ENCODE measurements at places on chromosomes 7 and 10.
A peak's percentile ranks its signal among the peaks of the same experiment; 100 is the strongest.

- no peaks in the 10 kb centered on the region for H3K36me3 ChIP-seq
Measured at GRCh38 chr10:114393886-114394285, 10.4 kb downstream of the AFAP1L2 start.

DNA sequence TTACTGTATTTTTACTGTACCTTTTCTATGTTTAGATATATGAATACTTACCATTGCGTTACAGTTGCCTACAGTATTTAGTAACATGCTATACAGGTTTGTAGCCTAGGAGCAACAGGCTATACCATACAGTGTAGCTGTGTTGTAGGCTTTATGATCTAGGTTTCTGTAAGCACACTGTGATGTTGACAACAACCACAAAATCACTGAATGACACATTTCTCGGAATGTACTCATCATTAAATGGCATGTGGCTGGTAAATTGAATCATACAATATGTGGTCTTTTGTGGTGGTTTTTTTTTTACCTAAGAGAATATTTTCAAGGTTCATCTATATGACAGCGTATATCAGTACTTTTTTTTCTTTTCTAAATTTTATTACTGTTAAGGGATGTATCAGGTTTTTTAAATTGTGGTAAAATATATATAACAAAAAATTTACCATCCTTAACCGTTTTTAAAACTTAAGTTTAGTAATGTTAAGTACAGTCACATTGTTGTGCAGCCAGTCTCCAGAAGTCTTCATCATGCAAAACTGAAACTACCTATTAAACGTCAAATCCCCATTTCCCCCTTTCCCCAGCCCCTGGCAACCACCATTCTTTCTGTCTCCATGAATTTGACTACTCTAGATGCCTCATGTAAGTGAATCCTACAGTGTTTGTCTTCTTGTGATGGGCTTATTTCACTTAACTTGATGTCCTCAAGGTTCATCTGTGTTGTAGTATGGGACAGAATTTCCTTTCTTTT is 21.5 kb downstream of the BTAF1 start:
- peaks cover 4% of the 10 kb centered on the region for H3K36me3 ChIP-seq
- no peak overlapping the region for H3K4me3 ChIP-seq
- no peak for DNase-seq

DNA sequence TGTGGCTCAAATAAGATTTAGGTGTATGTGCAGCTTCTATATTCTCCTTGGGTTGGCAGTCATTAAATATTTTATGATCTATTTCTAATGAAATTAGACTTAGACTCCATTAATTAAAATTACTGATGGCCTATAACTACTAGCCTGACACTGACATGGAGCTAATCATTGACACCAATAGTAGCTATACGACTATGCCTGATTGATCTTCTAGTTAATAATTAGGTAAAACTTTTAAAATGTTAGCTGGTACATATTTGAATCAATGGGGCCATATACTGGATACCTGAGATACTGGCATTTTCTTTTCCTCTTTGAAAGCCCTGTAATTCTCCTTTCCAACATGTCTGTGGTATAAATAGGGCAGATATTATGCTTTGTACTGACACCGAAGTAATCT is 14.4 kb downstream of the WEE2 start:
- DNase-seq = no peak
- H3K27ac ChIP-seq = no peak overlapping the region
- peaks cover 5% of the 10 kb centered on the region for H3K36me3 ChIP-seq
- H3K4me1 ChIP-seq = no peaks in the 10 kb centered on the region
- H3K27me3 ChIP-seq = no peaks in the 10 kb centered on the region
- no peak overlapping the region for H3K4me3 ChIP-seq

DNA sequence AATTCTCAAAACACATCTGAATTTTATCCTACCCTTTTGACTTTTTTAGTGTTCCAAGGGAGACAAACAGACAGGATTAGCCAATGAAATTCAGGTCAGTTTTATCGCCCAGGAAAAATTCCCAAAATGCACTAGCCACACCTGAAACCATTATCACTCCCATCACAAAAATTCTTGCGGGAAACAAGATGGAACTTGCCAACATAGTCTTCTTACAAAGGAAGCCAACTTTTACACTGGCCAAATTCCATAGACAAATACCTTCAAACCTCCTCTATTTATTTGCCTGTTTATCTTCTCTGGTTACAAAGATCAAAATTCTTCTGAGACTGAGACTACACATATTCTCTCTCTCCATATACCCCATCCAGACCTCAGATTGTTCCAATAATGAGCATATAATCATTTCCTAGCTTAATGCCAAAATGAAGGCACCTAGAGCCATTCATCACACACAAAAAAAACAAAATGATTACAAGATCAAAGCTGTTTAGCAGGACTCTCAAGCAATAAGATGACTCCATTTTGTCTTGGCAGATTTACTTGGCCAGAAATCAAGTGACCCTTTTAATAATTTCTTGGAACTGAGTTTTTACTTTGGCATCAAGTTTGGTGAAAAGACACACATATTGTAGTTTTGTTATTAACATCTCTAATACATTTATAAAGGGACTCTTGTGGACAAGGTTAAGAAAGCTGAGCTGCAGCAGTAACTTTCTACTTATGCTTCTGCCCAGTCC is 30.2 kb downstream of the MET start:
- no peaks in the 10 kb centered on the region for H3K27me3 ChIP-seq
- H3K4me1 ChIP-seq = peaks cover 7% of the 10 kb centered on the region
- H3K27ac ChIP-seq = no peak overlapping the region
- H3K36me3 ChIP-seq = no peaks in the 10 kb centered on the region

DNA sequence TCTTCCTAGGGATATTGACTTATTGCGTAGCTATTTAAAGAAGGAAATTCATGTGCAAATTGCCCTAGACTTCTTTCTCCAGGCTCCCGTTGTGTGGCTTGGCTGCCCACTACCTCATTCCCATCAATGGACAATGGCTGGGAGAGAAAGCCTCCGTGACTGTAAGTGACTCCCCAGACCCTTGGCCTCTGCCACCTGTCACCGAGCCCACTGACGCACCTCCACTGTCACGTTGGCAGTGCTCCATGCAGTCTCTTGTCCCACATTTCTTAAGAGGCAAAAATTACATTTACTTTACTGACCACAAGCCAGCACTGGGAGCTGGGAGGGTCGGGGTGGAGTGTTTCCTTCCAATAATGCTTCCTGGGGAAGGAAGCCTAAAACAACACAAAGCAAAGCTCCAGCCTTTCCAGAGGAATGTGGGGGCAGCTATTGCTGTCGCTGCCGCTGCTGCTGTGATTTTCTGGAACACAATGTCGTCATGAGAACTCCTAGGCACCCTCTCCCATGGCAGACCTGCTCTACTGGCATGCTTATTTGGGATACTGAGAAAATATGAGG is 89.7 kb upstream of the STEAP1B start:
- H3K36me3 ChIP-seq = no peaks in the 10 kb centered on the region
- no peaks in the 10 kb centered on the region for H3K27me3 ChIP-seq
- peak; percentile 49 for DNase-seq
- H3K4me3 ChIP-seq = no peak overlapping the region
- no peak overlapping the region for H3K27ac ChIP-seq
- no peaks in the 10 kb centered on the region for H3K4me1 ChIP-seq

GRCh38 chr10:111039522-111039921 is 37.3 kb upstream of the ADRA2A start:
- H3K4me1 ChIP-seq = no peaks in the 10 kb centered on the region
- no peak overlapping the region for H3K4me3 ChIP-seq
- no peak overlapping the region for H3K27ac ChIP-seq
- no peaks in the 10 kb centered on the region for H3K27me3 ChIP-seq
- no peak for DNase-seq

DNA sequence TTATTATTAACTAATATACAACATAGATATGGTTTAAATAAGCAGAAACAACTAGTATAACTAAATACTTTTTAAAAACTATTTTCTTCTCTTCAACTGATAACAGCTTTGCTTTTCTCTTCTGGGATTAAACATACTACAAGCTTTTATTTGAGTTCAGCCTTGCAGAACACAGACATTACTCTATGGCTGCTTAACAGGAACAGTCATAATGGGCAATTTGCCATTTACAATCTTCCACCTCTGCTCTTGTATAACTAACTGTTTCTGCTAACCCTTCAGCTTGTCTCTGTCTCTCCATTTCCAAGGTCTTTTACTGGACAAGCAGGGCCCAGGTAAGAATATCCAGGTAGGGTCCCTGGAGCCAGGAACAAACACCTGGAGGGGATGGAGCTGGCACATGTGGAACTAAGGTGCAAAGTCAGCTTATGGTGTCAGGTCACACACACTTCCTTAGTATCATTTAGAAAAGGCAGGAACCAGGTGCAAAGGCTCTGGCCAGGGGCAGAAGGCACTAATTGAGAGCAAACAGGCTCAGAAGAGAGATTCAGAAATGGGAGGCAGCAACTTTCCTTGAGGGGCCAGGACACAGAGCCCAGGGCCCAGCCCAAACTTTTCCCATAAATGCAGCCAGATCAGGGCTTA is 93.1 kb downstream of the STRA8 start:
- no peaks in the 10 kb centered on the region for H3K36me3 ChIP-seq
- no peak overlapping the region for H3K4me3 ChIP-seq
- no peak overlapping the region for H3K27ac ChIP-seq
- no peak for DNase-seq

DNA sequence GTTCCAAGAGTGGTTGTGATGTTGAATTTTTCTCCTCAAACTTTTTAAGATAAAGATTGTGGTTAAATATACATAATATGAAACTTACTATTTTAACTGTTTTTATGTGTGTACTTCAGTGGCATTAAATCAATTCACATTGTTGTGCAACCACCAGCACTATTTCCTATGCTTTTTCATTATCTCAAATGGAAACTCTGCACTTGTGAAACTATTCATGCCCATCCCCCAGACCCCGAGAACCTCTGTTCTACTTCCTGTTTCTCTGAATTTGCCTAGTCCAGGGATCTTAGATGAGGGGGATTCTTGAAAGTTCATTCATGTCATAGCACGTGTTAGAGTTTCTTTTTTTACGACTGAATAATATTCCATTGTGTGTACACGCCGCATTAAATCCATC is 67.0 kb downstream of the WDR37 start:
- no peak for DNase-seq
- no peak overlapping the region for H3K4me3 ChIP-seq
- H3K27ac ChIP-seq = no peak overlapping the region
- no peaks in the 10 kb centered on the region for H3K27me3 ChIP-seq

DNA sequence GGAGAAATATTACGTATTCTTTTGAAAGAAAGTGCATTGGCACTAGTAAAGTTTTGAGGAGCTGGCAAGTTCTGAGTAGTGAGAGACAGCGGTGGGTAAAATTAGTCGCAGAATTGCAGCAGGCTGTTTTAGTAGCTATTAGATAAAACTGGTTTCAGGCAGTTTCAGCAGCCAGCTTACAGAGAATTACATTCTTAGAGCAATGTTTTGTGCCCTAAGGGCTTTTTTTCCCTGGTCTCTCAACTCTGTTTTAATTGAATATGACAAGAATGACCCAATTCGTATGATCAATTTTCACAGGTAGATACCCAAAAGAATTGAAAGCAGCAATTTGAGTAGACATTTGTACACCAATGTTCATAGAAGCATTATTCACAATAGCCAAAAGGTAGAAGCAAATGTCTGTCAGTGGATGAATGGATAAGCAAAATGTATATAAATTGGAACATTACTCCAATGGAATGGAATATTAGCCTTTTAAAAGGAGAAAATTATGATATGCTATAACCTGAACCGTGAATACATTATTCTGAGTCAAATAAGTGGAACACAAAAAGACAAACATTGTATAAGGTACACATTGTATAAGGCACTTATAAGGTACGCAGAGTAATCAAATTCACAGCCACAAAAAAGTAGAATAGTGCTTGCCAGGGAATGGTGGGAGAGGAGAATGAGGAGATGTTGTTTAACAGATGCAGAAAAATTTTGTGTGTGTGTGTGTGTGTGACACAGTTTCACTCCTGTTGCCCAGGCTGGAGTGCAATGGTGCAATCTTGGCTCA is 5.2 kb upstream of the KBTBD2 start:
- DNase-seq = no peak
- no peak overlapping the region for H3K4me3 ChIP-seq
- H3K4me1 ChIP-seq = no peaks in the 10 kb centered on the region
- H3K36me3 ChIP-seq = no peaks in the 10 kb centered on the region

- H3K36me3 ChIP-seq = peaks cover 17% of the 10 kb centered on the region
- peak; percentile 91 for DNase-seq
- H3K4me3 ChIP-seq = peak within 1 kb of the TSS; percentile 96
- no peaks in the 10 kb centered on the region for H3K27me3 ChIP-seq
Measured at GRCh38 chr10:100529475-100530298, at the start of gene NDUFB8. Gene NDUFB8 (minus strand): TSS chr10:100529871. CDS start chr10:100529851, 20 bp downstream.

- H3K4me3 ChIP-seq = no peak overlapping the region
- no peaks in the 10 kb centered on the region for H3K36me3 ChIP-seq
- no peak for DNase-seq
Measured at GRCh38 chr10:63106111-63106755, 26.9 kb upstream of the NRBF2 start.

GRCh38 chr7:52830801-52831200 is 204.6 kb upstream of the POM121L12 start:
- no peaks in the 10 kb centered on the region for H3K36me3 ChIP-seq
- DNase-seq = no peak
- no peak overlapping the region for H3K27ac ChIP-seq
- H3K27me3 ChIP-seq = no peaks in the 10 kb centered on the region
- H3K4me1 ChIP-seq = no peaks in the 10 kb centered on the region

DNA sequence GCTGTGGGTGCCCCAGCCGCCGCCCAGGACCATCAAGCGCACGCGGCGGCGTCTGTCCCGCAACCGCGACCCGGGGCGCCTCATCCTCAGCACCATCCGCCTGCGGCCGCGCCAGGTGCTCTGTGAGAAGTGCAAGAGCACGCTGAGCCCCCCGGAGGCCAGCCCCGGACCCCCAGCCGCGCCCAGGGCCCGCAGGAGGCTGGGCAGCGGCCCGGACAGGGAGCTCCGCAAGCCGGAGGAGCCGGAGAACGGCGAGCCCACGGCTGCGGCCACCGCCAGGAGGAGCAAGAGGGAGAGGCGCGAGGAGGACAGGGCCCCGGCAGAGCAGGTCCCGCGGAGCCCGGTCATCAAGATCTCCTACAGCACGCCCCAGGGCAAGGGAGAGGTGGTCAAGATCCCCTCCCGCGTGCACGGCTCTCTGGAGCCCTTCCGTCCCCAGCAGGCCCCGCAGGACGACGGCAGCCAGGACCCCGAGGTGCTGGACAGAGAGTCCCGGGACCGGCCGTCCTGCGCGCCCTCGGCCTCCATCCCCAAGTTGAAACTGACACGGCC is 8.0 kb downstream of the PWWP2B start:
- H3K4me3 ChIP-seq = no peak overlapping the region
- H3K27ac ChIP-seq = no peak overlapping the region
- H3K27me3 ChIP-seq = no peaks in the 10 kb centered on the region
- H3K4me1 ChIP-seq = no peaks in the 10 kb centered on the region

DNA sequence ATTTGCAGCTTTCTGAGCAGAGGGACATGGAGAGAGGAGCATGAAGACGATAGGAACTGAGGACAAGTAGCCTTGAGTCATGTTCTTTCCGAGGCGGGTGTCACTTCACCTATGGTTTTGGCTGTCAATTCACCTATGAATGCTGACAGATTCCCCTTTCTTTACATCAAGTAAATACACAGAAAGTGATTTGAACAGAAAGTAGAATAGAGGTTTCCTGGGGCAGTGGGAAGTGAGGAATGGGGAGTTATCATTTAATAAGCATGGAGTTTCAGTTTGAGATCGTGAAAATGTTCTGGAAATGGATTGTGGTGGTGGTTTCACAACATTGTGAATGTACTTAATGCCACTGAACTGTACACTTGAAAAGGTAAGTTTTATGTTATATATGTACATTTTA is 138.4 kb upstream of the MDFIC start:
- no peak overlapping the region for H3K27ac ChIP-seq
- no peak for DNase-seq
- H3K27me3 ChIP-seq = no peaks in the 10 kb centered on the region

Measured in right lobe of liver (tissue), 6 donors.